ENCODE measurements at places on chromosomes 13 and 19.

DNA sequence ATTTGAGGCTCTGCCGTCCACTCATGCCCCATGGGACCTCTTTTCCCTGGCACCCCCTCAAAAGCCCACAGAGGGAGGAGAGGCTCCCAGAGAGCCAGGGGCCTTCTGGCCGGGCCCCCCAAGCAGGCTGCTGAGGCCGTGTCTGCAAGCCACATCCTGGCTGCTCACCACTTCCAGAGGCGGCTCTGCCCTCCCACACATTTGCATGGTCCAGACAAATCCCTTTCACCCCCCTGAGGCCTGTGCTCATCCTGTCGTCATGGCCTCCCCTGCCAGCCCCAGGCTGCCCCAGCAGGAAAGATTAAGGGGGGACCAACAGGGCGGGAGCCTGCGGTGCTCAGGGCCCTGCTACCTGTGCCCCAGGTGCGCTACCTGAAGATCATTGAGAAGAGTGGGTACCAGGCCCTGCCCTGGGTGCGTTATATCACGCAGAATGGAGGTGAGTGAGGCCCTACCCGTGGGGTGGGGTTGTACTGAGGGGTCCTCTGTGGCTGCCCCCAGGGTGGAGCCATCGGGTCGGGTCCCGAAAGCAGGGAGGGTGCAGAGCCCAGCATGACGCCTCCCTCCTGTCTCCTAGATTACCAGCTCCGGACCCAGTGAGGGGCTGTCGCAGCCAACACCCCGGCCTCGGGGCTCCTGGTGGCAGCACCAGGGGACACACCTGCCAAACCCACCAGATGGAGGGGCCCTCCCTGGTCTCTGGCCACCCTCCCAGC lies 36.3 kb downstream of the AP1M1 start:
- no peak for DNase-seq

- no peak for DNase-seq
Observed at GRCh38 chr13:67267136-67267535, 37.0 kb upstream of the PCDH9 start.

DNA sequence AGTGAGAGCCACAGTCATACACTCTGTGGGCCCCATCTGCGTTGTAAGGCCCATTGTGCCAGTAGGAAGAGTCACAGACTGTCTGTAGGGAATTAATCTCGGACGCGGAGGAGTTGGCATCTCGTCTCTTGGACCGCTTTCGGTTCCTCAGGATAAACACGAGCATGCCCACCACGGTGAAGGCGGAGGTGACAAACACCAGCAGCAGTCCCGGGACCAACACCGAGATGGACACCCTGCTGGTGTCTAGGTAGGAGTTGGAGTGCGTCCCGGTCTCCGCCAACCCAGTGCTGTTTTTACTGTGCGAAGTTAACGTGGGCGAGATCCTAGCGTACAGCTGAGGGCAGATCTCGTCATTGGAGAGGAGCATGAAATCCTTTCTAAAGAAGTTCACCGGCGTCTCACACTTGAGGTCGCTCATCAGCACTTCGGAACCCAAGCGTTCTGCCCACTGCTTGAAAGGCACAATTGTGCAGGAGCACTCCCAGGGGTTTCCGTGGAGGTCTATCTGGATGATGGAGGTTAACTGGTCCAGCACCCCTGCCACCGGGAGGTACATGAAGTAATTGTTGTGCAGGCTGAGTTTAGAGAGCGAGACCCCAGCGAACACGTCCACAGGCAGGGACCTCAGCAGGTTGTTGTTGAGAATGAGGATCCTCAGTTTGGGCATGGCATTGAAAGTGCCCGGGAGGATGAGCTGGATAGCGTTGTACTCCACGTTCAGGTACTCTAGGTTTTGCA lies 2.7 kb downstream of the SLITRK1 start:
- no peak for DNase-seq

GRCh38 chr13:77523834-77524728 lies 11.4 kb upstream of the SCEL start:
- DNase-seq = no peak

GRCh38 chr13:111368091-111368490 lies 47.6 kb downstream of the TEX29 start:
- no peak for DNase-seq

DNA sequence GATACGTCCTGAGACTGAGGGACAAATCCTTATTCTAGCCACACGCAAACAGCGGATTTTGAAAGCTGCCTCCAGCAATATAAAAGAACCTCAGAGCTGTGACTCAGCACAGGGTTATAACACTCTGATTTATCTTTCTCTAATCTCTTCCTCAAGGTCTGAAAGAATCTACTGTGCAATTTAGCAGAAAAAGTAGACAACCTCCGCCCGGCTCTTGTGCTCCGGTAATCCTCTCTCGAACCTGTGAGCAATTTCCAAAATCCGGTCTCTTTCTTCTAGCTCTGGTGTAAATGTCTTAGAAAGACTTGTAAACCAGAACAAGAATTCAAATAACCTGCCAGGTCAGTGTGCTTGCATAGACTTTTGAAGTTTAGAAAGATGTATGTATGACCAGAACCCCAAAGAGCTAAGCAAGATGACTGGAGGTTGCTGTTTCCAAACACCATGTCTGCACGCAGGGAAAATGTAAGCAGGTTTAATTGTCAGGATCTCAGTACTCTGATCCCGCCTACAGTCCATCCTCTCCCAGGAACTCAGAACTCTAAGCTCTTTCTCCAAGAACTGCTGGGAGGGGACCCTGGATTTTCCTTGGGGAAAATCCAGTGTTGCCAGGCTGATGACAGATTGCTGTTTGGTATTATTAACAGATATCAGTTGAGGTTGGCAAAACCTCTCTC lies 338.1 kb downstream of the RFC3 start:
- DNase-seq = no peak

DNA sequence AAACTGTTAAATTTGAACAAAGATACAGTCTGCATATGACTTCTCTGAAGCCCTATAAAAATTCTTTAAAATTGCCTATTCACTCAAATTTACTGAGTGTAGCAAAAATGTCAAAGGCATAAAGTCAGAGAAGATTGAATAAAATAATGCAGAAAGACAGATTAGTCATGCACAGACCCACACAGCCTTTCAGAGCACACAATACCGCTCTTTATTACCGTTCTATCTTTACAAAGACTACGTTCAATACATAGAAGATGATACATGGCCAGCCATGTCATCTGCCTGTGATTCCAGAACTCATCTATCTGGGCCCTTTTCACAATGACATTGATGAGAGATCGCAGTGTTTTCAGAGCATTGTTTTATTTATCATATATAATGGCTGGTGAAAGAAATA lies 107.2 kb downstream of the URI1 start:
- no peak for DNase-seq

- DNase-seq = no peak
Observed at GRCh38 chr13:94712287-94712811, at the start of gene SOX21. Gene SOX21, minus strand, starts transcription at chr13:94712545. Its CDS starts 496 bp downstream, at chr13:94712049.

- DNase-seq = no peak
Observed at GRCh38 chr19:46447824-46448223, 19.1 kb upstream of the PNMA8C start.

GRCh38 chr13:76968041-76968440 lies 19.7 kb downstream of the ACOD1 start:
- no peak for DNase-seq

GRCh38 chr13:23160638-23161480 lies 19.9 kb upstream of the SGCG start:
- no peak for DNase-seq

- no peak for DNase-seq
Observed at GRCh38 chr13:70527599-70527998, 419.3 kb upstream of the KLHL1 start.

DNA sequence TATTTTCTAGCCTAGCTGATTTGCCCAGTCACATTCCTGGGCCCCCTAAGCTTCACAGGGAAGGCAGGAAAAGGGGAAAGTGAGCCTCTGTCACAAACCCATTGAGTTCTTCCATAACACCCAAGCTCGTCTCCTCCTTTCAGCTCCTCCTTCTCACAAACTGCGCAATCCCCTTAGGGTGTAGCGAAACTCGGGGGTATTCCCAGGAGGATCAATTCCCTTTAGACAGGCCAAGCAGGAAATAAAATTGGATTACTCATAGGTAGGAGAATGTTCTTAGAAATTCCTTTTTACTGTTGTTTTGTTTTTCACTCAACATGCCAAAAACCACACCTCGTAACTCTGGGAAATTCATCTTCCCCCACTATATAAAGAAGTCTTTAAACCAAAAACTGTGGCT lies 139.3 kb downstream of the IRS2 start:
- no peak for DNase-seq

DNA sequence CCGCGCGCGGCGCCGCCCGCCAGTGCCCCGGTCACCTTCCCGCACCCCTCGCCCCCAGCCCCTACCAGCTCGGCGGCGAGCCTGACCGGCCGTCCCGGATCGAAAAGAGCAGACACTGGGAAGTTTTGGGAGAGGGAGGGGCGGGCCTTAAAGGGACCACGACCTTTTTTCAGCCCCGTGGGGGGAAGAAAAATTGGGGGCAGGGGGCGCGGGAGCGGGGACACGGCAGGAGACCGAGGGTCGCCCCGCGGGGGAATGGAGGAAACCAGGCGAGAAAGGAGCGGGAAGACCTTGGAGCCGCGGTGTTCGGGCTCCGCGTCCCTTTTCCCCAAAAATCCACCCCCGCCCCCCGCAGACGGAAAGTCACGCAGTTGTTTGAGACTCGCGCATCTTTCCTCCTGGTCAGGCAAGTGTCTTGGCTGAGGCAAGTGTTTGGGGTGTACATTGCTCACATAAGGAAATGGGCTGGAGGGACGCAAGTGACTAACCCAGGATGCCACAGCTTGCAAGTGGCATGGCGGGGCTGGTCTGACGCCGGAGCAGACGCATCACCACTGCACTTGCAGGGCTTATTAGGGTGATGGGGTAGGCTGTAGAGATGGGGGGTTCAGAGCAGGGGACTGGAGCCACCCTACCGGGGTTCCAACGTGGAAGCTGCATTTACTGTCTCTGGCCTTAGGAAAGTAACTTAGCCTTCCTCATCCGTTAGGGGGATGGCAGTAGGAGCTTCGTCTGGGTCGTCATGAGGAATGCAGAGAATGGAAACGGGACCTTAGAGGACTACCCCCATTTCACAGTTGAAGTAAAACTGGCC lies 2.7 kb upstream of the HNRNPL start:
- no peak for DNase-seq

DNA sequence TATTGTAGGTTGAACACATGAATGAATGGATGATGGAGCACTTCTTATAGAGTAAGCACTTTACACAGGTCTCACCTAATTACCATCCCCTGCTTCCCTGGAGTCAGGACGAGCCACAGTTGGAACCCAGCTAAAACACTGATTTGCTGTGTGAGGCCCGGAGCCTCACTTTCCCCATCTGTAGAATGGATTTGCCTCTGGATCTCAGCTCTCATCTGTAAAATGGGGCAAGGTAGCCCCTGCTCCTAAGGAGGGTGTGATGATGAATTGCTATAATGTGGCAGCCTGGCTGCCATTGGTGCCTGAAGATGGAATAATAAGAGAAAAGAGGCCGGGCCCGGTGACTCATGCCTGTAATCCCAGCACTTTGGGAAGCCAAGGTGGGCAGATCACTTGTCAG lies 1.4 kb upstream of the PTPRS start:
- DNase-seq = no peak

GRCh38 chr13:112325920-112326645 lies 50.1 kb upstream of the SPACA7 start:
- DNase-seq = no peak

DNA sequence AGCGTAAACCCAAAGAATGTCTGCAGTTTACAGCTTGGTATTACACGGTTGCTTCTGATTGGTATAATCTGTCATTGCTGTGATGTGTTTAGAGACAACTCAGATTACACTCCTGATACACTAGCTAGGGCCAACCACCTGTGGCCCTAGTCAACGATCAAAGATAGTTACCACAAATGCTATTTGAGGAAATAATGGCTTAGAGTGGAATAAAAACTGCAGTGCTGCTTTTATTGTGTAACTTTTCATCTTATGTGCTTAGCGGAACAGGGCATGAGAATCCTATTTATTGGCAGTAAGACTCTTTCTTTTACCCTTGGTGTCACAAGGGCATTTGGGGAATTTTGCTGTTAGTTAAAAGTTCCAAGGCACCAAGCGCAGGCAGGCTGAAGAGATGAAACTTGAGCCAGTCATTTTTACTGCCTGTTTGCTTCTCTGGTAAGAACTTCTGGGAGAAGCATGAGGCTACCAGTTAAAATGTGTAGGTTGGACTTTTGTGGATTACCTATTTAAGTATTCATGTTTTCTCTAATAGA lies 363.3 kb downstream of the KCNRG start:
- DNase-seq = no peak

- DNase-seq = no peak
Observed at GRCh38 chr19:14411161-14411937, 7.8 kb downstream of the DDX39A start.

- DNase-seq = no peak
Observed at GRCh38 chr19:752652-753517, 2.0 kb downstream of the MISP start.

GRCh38 chr13:104411141-104411765 lies 1345.0 kb upstream of the SLC10A2 start:
- DNase-seq = no peak

- no peak for DNase-seq
Observed at GRCh38 chr13:98595134-98595533, 18.2 kb upstream of the STK24 start.

- no peak for DNase-seq
Observed at GRCh38 chr13:33799950-33800592, 17.9 kb upstream of the RFC3 start.

DNA sequence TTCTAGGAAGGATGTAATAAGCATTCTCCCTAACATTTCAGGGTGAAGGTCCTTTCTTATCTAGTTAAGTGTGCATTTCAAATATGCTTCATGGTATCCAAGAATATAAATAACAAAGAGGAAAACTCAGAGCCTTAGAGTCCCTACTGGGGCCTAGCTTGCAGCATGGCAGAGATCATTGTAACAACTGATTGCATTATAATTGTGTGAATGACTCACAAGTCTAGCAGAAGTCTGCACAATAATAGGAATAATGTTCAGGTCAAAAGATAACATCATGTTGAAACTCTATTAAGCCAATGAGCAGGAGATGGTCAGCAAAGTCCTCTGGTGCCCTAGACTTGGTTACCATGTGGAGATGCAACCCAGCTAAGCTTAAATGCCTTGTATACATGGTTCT lies 3.4 kb downstream of the POSTN start:
- no peak for DNase-seq

- DNase-seq = no peak
Observed at GRCh38 chr13:33069365-33069764, 53.1 kb downstream of the KL start.

DNA sequence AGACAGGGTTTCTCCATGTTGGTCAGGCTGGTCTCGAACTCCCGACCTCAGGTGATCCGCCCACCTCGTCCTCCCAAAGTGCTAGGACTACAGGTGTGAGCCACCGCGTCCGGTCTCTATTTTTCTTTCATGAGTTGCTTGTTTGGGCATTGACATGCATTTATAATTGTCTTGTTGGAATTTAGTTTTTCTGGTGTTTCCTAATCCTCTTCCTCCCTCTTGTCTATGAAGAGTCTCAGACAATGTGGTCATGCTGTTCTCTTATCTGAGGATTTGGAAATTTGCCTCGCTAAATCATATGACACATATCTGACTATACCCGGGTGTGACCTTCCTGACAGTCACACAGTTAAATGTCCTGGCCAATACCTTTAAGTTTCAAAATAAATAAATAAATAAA lies 7.4 kb upstream of the CEACAM18 start:
- DNase-seq = no peak
